HEK293T (cell line): ENCODE measurements at places on chromosomes 5 and 9.

- DNase-seq: peak; percentile 85
These were observed 19.2 kb upstream of the SHB start for GRCh38 chr9:38088006-38088925.

- DNase-seq: no peak
These were observed 2.6 kb downstream of the GABRA1 start for GRCh38 chr5:161850491-161850890.

DNA sequence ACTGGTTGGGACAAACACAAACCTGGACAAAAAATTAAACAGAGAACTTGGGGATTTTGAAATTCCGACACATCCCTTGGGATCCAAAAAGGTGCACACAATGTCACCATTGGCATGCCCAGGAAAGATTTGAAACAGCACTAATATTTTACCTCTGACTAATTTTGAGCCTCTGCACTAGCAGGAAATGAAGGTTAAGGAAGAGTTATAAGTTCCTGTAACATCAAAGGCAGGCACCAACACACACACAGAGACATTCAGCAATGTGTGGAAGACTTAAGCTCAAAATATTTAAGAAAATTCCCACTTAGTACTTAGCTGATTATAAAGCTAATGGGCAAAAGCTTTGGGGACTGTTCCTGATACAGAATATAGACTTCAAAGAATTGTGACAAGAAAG is 247.0 kb downstream of the CDH9 start:
- DNase-seq: no peak

GRCh38 chr5:36359267-36359666 is 57.6 kb upstream of the RANBP3L start:
- DNase-seq: no peak

DNA sequence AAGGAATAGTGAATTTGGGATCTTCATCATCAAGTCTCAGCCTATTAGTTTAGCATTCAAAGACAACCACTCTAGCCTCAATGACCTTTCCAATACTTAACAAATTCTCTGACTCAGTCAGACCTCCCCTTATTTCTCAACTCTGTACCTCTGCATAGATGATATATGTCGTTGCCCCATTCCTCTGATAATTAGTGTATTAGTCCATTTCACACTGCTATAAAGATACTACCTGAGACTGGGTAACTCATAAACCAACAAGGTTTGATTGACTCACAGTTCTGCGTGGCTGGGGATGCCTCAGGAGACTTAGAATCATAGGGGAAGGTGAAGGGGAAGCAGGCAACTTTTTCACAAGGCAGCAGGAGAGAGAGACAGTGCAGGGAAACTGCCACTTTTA is 8.9 kb downstream of the MRPL22 start:
- no peak for DNase-seq

GRCh38 chr9:137645211-137645610 is 26.4 kb downstream of the EHMT1 start:
- DNase-seq: no peak

- DNase-seq: no peak
These were observed 95.9 kb downstream of the UGCG start for GRCh38 chr9:111992523-111992922.

DNA sequence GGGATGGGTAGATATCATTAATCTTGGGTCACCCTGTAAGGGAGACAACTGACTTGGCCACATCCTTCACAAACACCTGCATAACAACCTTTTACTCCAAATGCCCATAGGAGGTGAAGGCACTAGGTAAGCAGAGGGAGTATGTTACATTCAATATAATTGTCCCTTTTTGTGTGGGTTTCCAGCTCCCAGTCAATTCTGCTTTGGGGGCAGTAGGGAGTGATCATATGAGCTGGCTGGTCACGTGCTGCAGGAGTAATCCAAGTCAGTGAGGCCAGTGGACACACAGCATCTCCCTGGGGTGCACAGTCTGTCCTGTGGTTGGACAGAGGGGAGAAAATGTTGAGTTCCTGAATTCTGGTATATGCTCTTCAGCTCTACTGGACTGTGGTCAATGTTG is 1.2 kb upstream of the AGXT2 start:
- no peak for DNase-seq

DNA sequence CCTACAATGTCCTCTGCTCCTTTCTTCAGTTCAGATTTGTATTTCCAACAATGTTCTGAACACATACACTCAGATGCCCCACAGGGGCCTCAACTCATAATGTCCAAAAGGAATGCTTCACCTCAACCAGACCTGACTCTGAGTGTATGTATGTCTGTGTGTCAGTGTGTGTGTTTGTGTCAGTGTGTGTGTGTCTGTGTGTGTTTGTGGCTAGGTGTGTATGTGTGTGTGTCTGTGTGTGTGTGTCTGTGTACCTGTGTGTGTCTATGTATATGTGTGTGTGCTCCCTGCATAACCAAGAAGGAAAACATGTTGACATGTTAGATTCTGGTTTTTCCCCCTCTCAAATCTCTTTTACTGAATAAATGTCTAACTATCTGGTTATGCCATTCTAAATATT is 87.3 kb upstream of the PCSK1 start:
- no peak for DNase-seq

DNA sequence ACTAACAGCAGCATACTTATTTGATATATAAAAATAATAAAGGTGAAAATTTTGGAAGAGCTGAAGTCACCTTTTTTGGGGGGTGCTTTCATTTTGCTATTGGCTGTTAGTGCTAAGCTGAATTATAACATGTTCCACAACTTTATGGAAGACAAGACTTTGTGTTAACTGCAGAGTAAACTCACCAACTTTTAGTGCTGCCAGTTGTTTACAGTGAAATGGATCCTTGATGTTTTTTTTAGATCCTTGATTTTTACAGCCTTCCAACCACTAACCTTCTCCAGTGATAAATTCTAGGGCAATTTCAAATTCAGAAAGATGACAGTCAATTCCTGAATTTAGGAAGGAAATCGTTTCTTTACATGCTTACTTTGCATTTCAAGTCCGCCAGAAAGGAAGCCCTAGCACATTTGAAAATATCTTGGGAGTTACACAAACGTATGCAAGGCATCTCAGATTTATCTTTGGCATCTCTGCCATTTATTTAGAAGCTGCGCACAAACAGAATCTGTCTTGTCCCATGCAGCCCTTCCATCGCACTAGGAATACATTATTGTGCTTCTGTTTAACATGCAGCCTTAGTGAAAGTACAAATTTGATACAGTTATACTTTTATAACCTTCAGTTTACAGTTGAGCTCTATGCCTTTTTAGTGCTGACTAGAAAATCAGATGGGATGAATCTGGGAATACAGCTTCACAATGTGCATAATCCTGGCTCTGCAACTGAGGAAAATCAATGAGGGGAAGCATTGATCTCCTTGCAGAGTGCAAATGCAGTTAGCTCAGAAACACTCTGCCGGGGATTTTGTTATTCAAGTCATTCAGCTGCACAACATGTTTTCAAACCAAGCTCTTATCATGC is 142.4 kb upstream of the ZNF608 start:
- DNase-seq: no peak

DNA sequence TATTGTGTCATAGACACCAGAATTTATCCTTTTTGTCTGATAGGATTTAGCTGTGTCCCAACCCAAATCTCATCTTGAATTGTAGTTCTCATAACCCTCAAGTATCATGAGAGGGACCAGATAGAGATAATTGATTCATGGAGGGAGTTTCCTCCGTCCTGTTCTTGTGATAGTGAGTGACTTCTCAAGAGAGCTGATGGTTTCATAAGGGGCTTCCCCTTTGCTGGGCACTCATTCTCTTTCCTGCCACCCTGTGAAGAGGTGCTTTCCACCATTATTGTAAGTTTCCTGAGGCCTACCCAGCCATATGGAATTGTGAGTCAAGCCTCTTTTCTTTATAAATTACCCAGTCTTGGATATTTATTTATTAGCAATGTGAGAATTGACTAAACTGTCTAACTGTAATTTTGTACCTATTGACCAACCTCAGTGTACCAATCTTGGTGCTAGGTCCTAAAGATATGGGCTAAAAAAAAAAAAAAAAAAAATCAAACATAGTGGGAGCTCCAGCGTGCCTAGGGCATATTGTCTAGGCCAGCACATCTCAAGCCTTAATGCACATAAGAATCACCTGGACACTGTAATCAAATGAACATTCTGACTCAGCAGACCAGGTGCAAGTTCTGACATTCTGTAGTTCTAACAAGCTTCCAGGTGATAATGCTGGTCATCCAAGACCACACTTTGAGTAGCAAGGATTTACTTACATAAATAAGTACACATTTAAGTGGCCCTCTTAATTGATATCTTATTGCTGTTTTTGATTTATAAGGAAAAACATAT is 30.5 kb downstream of the ST8SIA4 start:
- no peak for DNase-seq

GRCh38 chr5:6568889-6569288 is 64.0 kb downstream of the NSUN2 start:
- no peak for DNase-seq

- DNase-seq: no peak
These were observed 3.8 kb downstream of the NDUFA8 start for GRCh38 chr9:122155796-122156195.

DNA sequence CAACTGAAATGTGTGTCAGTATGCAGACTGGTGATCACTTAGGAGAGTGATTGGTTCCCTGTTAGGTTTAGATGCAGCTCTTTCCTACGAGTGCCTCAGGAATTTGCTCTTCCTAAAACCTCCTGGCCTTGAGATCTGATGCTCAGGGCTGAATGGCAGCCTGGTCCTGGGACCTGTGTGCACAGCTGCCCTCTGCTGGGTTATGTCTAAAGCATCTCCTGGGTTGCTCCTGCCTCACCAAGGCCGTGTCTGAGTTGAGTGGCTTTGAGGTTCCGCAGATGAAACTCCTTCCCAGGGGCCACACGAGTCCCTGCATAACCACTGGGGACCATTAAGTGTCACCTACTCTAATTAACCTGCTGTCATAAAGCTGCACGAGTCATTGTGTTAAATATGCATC is 59.5 kb downstream of the MVB12B start:
- peak; percentile 26 for DNase-seq

DNA sequence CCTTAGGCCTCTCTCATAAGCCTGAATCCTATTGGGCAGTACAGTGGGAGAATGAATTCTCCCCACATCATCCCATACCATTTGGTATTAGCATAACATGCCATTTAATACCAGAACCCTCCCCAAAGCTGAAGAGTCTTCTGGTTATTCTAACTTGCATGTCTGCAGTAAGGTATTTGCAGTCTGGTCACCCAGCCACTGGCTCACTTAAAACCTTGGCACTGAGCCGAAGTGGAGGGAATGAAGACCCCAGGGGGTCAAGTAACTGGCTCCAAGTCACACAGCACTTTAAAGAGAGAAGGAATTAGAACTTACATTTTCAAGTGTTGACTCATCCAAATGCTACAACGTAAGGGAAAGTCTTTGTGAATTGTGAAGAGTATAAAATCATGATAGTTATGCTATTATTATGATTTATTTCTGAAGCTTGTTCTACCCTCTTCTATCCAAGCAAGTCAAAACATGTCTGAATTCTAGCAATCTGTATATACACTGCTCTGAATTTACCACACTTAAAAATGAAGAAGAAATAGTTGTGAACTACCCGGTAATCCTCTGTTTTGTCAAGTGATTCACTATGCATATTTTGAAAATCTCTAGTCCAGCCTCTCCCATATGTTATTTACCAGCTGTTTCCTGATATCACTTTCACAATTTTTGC is 28.5 kb downstream of the GLRA1 start:
- peak; percentile 18 for DNase-seq

DNA sequence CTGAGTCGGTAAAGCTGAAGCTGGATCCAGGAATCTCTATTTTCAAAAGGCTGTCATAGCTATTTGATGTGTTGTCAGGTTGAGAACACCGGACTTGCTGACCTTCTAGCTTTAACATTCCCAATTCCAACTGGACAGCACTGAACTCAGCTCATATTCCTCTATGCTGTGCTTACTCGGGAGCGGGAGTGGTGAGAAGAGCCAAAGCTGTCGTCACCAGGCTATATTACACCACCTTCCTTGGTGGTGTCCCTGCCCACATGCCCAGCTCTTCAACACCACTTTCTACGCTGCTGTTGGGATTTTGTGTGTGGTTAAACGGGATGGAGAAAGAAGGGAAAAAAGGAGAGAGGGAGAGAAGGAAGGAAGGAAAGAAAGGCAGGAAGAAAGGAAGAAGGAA is 653.6 kb downstream of the RAB3C start:
- DNase-seq: no peak

GRCh38 chr9:94908011-94908563 is 181.6 kb downstream of the AOPEP start:
- no peak for DNase-seq

GRCh38 chr5:82004511-82004910 is 32.7 kb downstream of the ATG10 start:
- no peak for DNase-seq

- no peak for DNase-seq
These were observed 356.4 kb upstream of the ACTBL2 start for GRCh38 chr5:57839025-57839424.

GRCh38 chr5:53041071-53041692 is 52.0 kb downstream of the ITGA2 start:
- DNase-seq: no peak

DNA sequence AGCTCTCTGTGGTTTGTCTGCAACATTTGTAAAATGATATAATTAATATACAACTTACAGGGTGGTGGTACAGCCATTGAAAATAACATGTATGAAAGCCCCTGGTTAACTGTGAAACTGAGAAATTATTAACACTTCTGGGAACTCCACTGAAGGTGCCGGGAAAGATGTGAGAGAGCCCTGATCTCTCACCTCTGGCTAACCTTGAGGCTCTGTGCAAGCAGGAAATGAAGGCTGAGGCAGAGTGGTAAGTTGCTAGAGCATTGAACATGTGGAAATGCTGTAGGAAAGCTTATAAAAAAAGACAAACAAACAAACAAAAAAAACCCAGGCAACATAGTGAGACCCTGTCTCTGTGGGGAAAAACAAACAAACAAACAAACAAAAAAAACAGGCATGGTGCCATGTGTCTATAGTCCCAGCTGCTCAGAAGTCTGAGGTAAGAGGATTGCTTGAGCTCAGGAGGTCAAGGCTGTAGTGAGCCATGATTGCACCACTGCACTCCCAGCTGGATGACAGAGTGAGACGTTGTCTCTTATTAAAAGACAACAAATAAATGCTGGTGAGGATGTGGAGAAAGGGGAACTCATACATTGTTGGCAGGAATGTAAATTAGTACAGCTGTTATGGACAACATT is 7.5 kb downstream of the CATSPER3 start:
- no peak for DNase-seq

GRCh38 chr5:77425998-77426659 is 66.0 kb downstream of the WDR41 start:
- DNase-seq: no peak

GRCh38 chr5:73968729-73969128 is 342.7 kb downstream of the ARHGEF28 start:
- no peak for DNase-seq

DNA sequence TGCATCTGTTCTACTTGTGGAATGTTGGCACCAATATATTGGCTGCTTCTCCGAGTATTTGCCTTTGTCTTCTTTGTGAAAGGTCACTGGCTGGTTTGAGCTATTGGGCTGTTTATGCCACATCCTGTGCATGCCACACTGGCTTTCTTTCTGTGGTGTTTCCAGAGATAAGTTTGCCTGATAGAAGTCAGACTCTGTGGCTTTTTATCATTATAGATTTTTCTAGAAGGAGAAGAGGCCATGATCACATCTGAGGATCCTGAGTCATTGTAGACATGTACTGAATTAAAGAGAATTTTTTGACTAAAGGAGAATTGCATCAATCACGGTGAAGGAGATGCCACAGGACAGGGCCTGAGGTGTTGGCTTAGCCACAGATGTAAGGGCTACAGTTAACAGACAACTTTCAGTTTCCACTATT is 26.5 kb upstream of the CDKN2B start:
- no peak for DNase-seq

- no peak for DNase-seq
These were observed 72.4 kb downstream of the PDZD2 start for GRCh38 chr5:31711363-31711762.
